ENCODE measurements at places on chromosomes 16 and 17. TPM values are rescaled to one million over a fixed set of nuclear protein-coding genes. Genes with fewer than 3 reads are reported as not detected.

- peaks cover 3% of the 10 kb centered on the region for H3K27me3 ChIP-seq
- peaks cover 20% of the 10 kb centered on the region for H3K4me1 ChIP-seq
- H3K27ac ChIP-seq, result peak overlapping the region; percentile 67
- peak overlapping the region; percentile 82 for H3K4me3 ChIP-seq
- peaks cover 3% of the 10 kb centered on the region for H3K36me3 ChIP-seq
Measured at GRCh38 chr16:53131363-53132071, 76.7 kb downstream of the CHD9 start.

GRCh38 chr16:30358577-30358936 lies 3.4 kb upstream of the CD2BP2 start:
- H3K4me1 ChIP-seq, result peaks cover 18% of the 10 kb centered on the region
- no peak overlapping the region for H3K27ac ChIP-seq
- no peak overlapping the region for H3K4me3 ChIP-seq
- no peak for DNase-seq
- H3K27me3 ChIP-seq, result no peaks in the 10 kb centered on the region

DNA sequence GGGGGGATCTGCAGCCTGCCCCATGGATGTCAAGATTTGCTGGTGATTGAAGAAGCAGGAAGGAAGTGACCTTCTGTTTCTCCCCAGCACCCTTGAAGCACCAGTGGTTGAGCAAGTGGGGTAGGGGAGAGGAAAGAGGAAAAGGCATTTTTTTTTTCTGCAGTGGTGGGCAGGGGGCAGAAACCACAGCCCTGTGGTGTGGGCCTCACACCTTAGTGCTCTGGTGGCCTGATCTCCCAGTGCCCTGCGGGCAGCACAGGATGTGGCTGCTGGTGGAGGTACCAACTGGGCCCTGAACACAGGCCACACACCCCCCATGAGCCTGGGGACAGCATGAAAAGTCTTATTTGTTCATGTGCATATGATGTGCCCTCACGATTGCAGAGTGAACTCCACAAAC lies 7.1 kb downstream of the ITGAD start:
- H3K4me3 ChIP-seq, result no peak overlapping the region
- no peaks in the 10 kb centered on the region for H3K27me3 ChIP-seq
- H3K36me3 ChIP-seq, result no peaks in the 10 kb centered on the region
- no peak overlapping the region for H3K27ac ChIP-seq
- no peak for DNase-seq

DNA sequence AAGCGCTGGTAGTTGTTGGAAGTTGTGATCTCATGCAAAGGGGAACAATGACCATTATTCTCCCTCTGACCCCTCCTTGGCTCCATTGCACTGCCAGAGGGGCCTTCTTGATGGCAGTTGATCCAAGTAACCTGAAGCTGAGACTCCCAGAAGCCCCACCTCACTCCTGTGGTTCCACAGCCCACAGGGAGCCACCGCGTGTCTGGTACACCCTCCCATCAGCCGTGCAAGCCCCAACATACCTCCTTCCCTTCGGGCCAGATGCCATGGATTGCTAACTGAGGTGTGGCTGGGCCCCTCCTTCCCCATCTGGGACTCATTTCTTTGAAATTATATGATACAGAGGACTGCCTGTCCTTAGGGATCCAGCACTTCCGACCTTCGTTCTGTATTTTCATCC lies 17.8 kb downstream of the SAP30BP start:
- H3K4me1 ChIP-seq, result peaks cover 51% of the 10 kb centered on the region
- no peaks in the 10 kb centered on the region for H3K27me3 ChIP-seq
- H3K36me3 ChIP-seq, result peaks cover 15% of the 10 kb centered on the region
- no peak overlapping the region for H3K27ac ChIP-seq

DNA sequence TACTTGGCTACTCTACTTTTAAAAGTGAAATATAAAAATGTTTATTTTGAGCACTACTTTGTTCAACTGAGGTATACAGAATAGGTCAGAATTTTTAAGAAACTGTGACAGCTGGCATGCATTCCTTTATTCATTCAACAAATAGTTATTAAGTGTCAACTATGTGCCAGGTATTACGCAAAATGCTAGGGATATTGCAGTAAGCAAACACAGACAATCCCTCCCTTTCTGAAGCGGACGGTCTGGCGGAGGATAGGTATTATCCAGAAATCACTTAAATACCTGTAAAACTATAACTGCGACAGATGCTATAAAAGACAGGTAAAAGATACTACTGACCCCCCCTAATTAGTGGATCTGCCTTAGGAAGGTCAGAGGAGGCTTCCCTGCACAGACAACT lies 26.1 kb downstream of the METTL16 start:
- no peak overlapping the region for H3K4me3 ChIP-seq
- no peak for DNase-seq
- no peak overlapping the region for H3K27ac ChIP-seq
- H3K36me3 ChIP-seq, result no peaks in the 10 kb centered on the region
- H3K27me3 ChIP-seq, result no peaks in the 10 kb centered on the region
- peaks cover 43% of the 10 kb centered on the region for H3K4me1 ChIP-seq

- no peak overlapping the region for H3K27ac ChIP-seq
- no peak overlapping the region for H3K4me3 ChIP-seq
- DNase-seq, result no peak
- peaks cover 5% of the 10 kb centered on the region for H3K27me3 ChIP-seq
- H3K36me3 ChIP-seq, result no peaks in the 10 kb centered on the region
Measured at GRCh38 chr17:1216217-1217088, 36.7 kb upstream of the ABR start.

Gene CES3
- 1.9 TPM for total RNA-seq

Gene MT1E
- total RNA-seq, result 108 TPM

Measured in activated CD4-positive, alpha-beta T cell treated with anti-CD3 and anti-CD28 coated beads for 36 hours (primary cell).